ENCODE measurements at places on chromosomes 16 and 17.

DNA sequence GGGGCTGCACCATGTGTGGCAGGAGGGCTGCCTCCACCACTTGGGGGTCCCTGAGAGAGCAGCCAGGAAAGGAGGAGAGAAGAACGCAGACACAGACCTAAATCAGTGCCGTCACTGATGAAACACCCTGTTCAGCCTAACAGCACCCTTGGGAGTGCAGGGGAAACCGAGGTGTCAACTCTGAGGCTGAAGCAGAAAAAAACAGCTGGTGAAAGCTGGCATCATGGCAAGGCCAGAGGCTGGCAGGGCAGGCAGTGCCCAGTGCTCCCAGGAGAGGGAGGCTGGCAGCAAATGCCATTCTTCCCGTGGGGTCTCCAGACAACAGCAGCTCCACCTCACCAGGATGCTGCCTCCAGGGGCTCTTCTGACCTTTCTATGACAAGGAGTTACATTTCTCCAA is 23.1 kb downstream of the SPHK1 start:
- no peak for DNase-seq

- peak; percentile 82 for DNase-seq
These were observed 19.5 kb downstream of the ATP2A3 start for GRCh38 chr17:3944485-3945388.

DNA sequence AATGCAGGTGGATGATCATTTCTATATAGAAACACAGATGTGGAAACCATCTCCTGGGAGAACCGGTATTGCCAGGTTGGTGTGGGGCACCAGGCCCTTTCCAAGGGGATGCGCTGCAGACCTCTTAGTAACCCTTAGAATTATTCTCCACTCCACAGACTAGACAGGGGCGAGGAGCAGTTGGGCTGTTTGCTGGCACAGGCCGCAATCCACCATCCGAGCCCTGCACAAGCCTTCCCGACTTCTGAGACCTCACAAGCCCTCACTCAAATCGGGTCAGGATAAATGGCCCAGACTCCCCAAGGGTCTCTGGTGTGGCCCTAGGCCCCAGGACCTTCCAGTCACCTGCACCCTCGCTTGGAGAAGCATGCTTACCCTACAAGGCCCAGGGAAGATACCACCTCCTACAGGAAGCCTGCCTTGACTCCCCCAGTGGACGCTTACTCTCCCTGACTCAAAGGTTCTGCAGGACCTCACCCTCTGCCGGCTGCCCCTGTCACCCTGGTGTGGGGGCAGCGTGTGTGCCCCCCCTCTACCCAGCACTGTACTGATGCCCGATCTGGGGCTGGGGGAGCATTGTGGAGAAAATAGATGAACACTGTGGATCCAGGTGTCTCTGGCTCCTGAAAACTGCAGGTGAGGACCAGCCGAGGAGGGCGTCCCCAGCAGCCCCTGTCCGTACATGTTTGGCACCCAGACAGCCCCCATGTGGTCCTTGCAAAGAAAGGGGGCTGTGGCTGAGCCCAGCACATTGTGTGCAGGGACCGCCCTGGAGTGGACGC is 49.8 kb upstream of the ACSF3 start:
- DNase-seq = no peak

GRCh38 chr16:8768692-8769091 is 28.7 kb downstream of the TMEM186 start:
- peak; percentile 78 for DNase-seq

DNA sequence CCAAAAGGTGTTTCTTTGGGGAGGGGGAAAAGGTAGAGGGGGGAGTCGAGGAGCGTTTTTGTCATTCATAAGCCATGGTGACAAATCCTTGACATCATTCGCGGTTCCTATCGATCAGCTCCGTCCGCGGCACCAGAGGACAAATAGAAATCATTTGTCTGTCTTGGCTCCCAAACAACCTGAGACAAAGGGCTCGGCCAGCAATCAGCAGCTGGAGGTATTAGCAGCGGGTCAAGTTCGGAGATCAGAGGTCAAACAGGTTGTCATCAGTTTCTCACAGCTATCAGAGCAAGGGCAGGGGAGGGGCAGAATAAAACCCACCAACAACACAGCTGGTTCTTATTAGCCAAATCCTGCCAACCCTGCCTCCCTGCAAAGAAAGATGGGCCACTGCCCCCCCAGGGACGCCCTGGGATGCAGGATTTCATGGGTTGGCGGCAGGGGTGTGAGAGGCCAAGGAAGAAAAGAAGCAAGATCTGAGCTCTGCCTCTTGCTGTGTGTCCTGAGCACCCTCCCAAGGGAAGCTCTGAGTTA is 145.3 kb upstream of the LHX1 start:
- no peak for DNase-seq

- no peak for DNase-seq
These were observed 1.3 kb downstream of the MT1X start for GRCh38 chr16:56683424-56684172.

DNA sequence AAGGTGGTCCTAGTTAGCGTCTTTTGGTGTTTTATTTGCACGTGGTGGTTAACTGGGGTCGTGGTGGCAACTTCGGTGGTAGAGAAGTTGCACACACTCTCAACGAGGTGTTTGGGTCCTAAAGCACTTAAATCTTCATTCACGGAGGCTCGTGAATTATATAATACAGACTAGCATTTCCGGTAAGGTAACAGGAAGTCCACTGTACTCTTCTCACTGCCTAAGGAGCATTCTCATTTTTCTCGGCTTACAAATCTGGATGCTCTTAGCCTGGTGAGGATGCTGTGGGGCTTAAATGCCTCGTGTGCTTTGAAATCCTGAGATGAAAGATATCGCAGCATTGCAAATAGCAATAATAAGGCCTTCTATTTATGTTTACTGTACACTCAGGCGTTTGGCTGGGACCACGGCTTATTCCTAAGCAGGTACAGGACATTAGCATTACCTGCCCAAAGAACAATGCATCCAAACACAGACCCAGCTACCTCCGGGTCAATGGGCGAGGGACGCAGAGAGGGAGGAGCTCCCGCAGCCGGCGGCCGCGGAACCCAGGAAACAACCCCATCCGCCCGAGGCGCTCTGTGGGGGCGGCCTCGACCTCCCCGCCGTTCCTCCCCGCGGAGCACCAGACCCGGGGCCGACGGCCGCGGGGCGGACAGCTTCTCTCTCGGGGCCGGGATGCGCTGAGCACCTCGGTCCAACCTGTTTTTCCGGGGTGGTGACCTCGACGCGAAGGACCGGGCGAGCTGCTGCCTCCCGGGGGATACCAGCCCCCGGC is 856 bp downstream of the DNAJA2 start:
- DNase-seq = peak; percentile 26

GRCh38 chr16:31476303-31477219 is 4.6 kb downstream of the TGFB1I1 start:
- no peak for DNase-seq

DNA sequence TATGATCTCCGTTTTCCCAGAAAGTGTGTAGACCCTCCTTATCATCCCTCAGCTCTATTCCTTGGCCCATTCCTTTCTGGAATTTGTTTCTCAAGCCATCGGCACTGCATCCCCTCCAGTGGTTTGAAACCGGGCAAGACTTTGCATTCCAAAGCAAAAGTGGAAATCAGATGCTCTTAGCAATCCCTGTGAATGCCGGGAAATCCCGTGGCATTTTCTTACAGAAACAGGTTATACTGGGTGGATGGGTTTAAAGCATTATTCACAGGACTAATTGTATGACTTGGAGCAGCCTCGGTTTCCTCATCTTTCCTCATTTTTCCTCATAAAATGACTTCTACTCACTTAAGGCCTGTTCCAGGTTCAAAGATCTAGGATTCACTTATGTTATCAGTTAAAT is 52.0 kb downstream of the MAP2K6 start:
- DNase-seq = no peak

DNA sequence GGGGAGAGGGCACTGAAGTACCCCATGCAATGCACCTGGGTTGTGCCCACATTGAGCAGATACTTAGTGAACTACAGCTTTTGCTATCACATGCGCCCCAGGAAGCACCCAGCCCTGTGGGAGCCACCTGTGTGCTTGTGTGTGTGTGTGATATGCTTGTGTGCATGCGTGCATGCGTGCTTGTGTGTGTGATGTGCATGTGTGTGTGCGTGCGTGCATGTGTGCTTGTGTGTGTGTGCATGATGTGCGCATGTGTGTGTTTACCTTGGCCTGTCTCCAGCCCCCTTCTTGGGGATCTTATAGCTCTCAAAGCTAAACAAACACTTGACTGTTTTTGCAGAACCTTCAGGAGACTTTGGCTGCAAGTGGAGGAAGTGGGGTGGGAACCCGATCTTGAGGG is 841 bp downstream of the C16orf89 start:
- no peak for DNase-seq

DNA sequence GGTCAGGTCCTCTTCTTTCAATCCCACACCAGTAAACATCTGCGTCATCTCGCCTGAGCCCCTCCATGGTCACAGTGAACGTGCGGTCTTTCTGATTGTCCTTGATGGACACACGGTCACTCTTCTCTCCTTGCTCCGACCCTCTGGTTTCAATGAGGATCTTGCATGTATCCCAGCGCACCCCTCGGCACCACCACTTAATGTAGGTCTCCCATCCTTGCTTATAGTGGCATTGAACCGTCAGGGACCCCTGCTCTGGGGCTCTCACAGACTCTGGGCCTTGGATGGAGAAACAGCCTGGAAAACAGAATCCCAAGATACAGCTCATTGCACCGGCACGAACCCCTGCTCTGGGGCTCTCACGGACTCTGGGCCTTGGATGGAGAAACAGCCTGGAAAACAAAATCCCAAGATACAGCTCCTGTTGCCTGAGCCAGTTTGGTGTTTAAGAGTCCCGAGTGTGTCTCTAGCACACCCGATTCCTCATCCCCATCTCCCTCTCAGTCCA is 5.4 kb downstream of the CD300LB start:
- DNase-seq = no peak

GRCh38 chr16:12620150-12620549 is 183.5 kb downstream of the CPPED1 start:
- DNase-seq = no peak

DNA sequence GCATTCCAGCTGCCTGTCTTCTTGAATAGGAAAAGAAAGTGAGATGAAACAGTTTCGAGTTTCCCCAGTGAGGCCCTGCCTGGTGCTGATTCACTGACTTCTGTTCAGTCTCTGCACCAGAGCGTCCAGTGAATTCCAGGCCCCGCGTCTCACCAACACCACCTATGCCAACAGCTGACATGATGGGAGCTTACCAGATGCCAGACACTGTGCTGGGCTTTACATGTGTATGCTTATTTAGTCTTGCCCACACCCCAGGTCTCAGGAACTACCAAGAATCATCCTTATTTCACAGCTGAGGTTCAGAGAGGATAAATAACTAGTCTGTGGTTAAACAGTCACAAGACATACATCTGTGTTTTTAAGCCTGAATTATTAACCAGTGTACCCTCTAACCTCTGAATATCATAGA is 29.1 kb upstream of the IRX6 start:
- no peak for DNase-seq

DNA sequence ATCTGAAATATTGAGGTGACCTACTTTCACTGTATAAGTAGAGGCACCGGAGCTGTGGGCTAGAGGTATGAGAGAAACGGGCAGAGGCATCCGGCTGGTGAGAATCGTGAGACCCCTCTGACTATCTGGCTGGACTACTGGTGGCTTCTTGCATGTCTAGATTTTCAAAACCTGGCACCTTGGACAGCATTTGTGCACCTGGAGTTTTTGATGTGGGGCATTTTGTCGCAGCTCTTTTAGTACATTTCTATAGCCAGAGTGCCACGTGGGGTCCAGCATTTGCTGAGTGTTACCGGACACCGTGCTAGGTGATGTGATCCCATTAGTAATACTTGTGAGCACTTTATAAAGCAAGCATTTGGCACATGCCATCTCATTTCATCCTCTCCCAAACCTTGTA is 32.6 kb upstream of the SHISA9 start:
- DNase-seq = no peak

DNA sequence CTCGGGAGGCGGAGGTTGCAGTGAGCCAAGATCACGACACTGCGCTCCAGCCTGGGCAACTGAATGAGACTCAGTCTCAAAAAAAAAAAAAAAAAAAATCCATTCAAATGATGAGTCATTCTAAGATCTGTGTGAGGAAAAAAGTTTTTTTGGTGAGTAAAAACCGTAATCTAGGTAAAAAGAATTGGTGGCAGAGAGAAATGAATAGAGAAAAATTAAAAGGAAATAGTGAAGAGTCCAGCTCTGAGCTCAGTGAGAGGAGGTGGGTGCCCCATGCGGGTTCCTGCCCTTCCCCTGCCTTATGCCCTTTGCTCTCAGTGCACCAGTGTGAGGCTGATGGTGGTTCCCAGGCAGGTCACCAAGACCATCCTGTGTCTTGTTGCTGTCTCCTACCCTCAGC is 20.9 kb downstream of the GAN start:
- no peak for DNase-seq

DNA sequence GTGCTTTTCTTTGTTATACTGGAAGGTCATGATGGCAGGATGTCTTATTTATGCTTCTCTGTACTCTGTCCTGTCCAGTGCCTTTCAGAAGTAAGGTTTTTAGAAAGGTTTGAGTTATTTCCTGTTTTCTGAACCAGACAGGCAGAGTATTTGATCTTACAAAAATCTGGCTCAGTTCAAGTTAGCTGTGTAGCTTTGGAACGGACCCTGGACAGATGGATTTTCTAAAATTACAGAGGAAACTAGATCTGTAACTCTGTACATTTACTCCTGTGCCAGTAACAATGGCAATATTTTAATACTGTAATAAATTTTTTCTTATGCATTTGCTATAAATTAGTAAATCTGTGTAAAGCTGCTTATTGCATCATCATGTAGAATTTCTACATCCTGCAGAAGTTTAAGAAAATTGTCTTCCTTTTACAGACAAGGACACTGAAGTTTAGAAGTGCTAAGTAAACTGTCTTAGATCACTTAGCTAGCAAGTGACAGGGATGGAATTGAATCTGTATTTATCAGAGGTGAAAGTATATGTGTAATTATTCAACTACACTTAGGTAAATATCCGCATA is 347.6 kb downstream of the WWOX start:
- DNase-seq = no peak

DNA sequence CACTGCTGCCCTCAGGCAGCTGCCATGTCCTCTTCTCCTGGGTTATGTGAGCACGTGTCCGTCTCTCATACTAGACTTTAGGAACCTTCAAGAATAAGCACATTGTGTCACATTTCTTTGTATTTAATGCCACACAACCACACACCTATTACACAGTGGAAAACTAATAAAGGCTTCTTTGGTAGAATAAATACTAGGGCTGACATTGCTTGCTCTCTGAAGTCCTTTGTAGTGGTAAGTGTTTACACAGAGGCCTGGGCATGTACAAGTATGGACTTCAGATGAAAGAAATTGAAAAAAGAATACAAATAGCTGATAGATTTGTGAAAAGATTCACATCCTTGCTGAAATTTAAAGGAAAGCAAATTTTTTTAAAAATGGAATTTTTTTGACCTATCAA is 188.1 kb upstream of the CCL2 start:
- DNase-seq = no peak

- DNase-seq = no peak
These were observed 7.0 kb downstream of the CHAD start for GRCh38 chr17:50461550-50462132.
